ENCODE measurements at places on chromosomes 16 and 17.

DNA sequence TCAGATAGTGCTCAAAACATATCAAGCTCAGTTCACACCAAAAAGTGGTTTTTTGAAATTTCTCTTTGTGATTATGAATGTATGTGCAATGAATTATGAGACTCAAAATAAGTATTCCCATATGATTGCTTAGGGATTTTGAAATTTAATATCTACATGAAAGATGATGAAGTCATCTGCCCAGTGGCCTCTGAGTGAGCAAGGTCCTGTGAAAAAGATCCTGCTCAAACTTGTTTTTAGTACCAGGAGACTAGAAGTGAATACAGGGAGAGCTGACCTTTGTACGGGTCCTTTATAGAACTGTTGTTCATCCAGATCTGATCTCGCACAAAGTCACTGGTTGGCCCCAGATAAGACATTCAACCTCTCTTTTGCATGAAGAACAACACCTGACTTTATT is 151.9 kb upstream of the MAF start:
- DNase-seq = no peak

DNA sequence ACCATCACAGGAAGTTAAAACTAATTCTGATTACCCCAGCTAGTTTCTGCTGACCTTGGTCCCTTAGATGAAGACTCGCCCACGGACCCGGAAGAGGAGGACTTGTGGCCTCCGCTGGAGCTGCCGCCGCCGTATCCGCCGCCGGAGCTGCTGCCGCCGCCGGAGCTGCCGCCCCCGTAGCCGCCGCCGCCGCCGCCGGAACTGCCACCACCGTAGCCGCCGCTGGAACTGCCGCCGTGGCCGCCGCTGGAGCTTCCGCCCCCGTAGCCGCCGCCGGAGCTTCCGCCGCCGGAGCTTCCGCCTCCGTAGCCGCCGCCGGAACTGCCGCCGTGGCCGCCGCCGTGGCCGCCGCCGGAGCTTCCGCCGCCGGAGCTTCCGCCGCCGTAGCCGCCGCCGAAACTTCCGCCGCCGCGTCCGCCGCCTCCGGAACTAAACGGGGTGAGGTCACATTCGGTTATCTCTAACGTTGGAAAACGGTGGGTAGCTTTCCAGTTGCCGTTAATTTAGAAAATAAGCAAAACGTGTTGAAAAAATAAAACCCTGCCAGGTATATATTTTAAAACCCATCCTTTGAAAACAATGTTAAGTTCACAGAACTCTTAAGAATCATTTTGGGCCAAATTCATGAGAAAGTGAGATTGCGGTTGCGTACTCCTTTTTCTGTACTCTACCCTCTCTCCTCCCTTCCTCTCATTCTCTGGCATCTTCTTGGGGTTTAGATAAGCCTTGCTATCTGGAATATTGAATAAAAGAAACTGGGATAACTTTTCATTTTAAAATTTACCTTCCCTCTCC is 3.5 kb downstream of the KRT10 start:
- no peak for DNase-seq

DNA sequence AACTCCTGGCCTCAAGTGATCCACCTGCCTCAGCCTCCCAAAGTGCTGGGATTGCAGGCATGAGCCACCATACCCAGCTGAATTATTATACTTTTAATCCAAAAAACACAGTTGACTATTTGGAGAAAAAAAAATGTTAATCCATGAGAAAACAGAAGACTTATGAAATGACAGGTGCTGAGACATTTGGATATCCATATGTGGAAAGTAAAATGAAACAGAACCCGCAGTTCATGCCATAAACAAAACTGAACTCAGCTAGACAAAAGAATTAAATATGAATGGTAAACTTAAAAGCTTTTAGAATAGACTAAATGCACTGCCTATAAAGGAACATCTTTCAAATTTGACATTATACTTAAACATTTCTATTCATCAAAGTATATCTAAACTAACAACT is 8.2 kb upstream of the RBBP6 start:
- DNase-seq = no peak

DNA sequence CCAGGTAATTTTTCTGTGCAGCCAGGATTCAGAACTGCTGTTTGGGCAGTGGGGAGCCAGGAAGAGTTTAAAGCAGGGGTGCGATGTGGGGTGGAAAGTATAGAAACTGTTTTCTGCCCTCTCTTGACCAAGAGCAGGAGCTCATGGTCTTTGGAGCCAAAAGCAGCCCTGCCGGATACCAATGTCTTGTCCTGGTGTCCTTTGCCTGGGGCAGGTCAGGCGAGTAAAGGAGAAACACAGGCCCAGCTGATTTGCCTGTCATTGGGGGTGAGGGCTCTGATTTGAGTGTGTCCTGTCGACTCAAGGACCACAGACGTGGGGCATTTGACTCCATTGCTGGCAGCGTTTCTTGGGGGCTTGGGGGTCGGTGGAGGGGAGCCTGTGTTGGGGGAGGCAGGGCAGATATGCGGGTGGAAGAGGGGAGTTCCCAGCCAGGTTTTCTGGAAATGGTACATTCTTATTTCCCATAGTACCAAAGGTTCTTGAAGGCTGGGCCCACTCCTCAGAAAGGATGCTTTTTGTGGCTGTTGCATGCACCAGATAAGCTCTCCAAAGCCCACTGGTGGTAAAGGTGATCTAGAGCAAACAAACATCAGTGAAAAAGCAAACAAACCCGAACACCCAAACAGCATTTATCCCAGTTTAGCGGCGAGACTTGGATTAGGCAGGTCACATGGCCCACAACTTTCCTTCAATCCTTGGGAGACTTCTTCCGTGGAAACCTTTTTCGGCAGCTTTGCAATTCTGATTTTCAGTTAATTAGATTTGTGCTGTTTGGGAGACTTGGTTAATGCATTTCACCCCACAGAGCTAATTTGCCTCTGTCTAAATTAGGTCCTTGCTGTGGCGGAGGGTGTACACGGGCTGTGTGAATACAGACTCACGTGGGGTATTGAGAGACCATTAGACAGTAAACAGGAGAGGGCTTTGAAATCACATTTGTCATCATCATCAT is 59.0 kb downstream of the MSI2 start:
- DNase-seq = no peak

- no peak for DNase-seq
These were observed 29.7 kb upstream of the CDC42EP4 start for GRCh38 chr17:73341350-73342049.

DNA sequence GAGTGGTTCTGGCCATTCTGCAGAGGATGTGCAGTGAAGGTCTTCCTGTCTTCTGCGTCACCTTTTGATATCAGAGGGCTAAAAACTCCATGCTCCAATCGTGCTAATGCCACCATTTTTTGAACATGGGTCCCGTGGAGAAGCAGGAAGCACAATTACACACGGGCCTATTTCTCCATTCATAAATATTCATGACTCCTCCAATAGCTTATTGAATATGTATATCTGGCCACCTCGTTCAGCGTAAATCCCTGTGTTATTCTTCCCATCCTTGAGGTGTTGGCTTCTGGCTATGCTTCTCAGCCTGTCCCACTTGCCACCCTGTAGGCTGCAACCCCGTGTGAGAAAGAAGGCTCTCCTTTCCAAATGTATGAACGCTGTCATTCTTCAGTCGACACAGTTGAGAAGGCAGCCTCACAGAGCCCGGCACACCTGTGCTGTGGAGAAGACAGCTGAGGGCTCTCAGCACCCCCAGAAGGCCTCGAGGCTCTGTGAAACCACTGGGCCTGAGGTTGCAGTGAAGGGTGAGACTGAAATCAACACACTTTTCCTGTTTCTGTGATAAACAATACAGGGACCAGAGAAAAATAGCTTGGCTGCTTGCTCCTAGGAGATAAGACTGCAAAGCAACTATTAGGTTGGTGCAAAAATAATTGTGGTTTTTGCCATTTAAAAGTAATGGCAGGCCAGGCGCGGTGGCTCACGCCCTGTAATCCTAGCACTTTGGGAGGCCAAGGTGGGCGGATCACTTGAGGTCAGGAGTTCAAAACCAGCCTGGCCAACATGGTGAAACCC is 4.9 kb upstream of the ANKRD40CL start:
- DNase-seq = no peak

GRCh38 chr16:70746040-70746707 is 54.8 kb downstream of the VAC14 start:
- DNase-seq = no peak

GRCh38 chr17:61394630-61395408 is 4.8 kb upstream of the TBX2 start:
- DNase-seq = no peak

- no peak for DNase-seq
These were observed 15.9 kb downstream of the ZC3H7A start for GRCh38 chr16:11780991-11781680.

DNA sequence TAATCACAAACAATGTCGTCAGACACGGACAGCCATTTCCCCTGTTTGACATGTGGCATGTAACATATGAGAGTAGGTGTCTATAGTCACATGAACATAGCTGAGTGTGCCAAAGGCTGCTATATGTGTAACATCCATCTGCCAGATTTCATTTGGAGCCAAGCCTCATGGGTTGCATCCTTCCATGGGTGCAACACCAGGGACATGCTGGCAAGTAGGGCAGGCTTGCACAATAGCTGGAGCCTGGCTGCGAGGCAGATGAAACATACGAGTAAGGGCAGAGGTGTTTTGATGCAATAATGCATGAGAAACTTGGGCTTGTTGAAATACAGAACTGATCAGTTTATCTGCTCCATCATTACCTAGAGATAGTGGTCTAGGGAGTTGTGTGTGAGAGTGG is 9.0 kb upstream of the ZNF689 start:
- no peak for DNase-seq

DNA sequence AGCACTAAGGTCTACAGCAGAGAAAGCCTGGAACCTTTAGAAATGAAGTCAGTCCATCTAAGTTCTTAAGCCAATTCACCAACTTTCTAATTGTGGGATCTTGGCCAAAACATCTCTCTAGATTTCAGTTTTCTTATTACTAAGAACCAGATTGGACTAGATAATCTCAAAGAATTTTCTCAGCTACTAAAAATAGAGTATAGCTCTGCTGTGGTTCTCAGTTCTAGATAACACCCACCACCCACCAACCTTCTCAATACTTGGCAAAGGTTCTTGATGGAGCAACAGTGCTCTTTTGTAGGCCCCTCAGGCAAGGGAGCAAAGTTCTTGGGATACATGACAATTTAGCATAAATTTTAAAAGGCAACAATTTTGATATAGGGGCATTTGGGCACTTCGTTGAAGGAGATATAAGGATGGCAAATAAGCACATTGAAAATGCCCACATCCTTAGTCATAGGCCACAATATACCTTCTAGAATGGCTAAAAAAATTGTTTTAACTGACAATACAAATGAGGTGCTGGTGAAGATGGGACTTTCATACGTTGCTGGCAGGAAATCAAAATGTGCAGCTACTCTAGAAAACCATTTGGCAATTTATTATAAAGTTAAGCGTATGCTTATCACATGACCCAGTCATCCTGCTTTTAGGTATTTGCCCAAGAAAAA is 74.4 kb upstream of the TMEM132E start:
- no peak for DNase-seq

- no peak for DNase-seq
These were observed 142.5 kb upstream of the HS3ST2 start for GRCh38 chr16:22671301-22672076.

DNA sequence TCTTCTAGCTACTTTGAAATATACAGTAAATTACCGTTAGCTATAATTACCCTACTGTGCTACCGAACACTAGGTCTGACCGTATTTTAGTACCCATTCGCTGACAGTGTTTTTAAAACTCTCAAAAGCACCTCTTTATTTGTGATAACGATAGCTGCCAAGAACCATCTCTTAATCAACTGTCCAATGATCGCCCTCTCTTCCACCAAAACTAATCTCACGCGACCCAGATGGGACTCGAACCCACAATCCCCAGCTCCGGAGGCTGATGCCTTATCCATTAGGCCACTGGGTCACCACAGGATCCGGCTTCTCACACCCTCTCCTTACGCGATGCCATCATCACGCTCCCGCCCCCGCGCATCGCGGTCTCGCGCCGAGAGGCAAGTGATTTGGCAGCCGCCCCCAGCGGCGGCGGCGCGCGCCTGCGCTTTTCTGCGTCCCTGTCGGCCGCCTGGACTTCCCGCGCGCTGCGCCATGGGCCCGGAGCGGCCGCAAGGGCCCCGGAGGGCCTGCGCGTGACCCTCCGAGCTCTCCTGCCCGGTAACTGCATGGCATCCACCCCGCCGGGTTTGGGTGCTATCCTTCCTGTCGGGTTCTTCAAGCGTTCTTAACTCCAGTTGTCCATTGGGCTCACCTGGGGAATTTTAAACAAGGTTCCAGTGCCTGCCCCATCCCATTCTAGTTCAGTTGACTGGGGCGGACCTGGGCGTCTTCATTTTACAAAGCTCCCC is 15.7 kb upstream of the KPNA2 start:
- peak; percentile 55 for DNase-seq

GRCh38 chr16:72013888-72014581 is 5.5 kb downstream of the DHODH start:
- DNase-seq = no peak

DNA sequence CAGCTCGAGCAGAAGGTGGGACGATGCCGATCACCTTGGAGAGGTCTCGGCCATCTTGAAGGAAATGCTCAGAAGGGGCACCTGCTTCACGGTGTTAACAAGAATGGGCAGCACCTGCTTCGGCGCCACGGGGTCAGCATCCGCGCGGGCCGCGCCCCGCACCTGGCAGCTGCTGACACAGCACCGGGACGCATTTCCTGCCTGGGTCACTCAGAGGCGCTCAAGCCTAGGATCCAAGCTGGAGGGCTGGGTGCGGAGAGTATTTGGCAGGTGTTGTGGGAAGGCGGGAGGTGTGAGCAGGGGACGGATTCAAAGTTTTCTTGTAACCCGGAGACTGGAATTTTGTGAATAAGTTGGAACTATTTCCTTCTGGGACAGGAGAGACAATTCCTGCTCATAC is 39.3 kb upstream of the AKTIP start:
- no peak for DNase-seq

GRCh38 chr17:35716897-35717465 is 14.5 kb upstream of the RASL10B start:
- DNase-seq = no peak

GRCh38 chr16:90012991-90013745 is 6.1 kb downstream of the DBNDD1 start:
- no peak for DNase-seq

GRCh38 chr17:33680472-33680871 is 387.4 kb upstream of the ASIC2 start:
- no peak for DNase-seq

- DNase-seq = no peak
These were observed 67.2 kb downstream of the GTF3C1 start for GRCh38 chr16:27482397-27483087.

- DNase-seq = no peak
These were observed 392.2 kb downstream of the CPPED1 start for GRCh38 chr16:12411516-12411915.
